Memory B cell (primary cell): ENCODE measurements at places on chromosomes 2 and 18.

- no peak for DNase-seq
Observed at GRCh38 chr18:32255570-32255969, 65.7 kb downstream of the MEP1B start.

DNA sequence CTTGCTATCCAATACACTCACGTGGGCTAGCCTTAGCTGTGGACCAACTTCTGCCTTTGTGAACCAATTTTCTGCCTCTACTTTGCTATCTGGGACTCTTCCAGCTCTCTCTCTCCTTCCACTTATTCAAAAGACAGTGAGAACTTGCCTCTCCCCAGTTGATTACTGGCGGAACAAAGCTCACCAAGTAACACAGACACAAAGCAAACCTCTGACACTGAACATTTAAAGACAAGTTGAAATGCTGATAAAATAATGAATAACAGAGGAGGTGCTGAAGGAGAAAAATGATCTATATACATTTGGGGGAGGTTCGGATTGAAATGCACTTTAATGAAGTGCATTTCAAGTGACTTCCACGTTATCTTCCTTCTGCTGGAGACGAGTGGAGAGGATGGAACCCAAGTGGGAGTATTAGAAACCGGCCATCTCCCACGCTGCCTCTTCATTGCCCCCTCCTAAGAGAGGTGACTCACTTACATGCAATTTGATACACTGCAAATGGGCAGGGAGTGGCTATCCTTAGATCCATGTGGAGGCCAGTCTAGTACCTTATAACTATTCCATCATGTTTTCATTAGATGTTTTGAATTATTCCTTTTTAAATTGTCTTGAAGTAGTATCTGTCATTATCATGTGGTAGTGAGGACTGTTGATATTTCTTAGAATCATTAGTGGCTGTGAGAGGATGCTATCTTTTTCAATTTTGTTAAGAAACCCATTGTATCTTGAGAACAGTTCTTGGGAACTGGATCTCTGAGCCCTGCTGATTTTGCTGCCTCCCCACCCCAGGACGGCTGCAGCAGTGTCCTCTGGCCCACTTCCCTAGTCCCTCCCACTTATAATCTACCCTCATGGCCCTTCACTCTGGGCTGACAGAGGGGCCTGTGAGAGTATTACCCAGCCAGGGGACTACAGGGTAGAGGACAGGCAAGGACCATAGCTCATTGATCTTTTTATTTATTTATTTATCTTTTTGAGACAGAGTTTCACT, 6.0 kb upstream of the GLI2 start:
- no peak for DNase-seq

- no peak for DNase-seq
Observed at GRCh38 chr2:145404690-145405089, 884.8 kb upstream of the ZEB2 start.

- no peak for DNase-seq
Observed at GRCh38 chr2:210756855-210757254, 200.5 kb downstream of the CPS1 start.
